ENCODE measurements at places on chromosomes 13 and 19.

DNA sequence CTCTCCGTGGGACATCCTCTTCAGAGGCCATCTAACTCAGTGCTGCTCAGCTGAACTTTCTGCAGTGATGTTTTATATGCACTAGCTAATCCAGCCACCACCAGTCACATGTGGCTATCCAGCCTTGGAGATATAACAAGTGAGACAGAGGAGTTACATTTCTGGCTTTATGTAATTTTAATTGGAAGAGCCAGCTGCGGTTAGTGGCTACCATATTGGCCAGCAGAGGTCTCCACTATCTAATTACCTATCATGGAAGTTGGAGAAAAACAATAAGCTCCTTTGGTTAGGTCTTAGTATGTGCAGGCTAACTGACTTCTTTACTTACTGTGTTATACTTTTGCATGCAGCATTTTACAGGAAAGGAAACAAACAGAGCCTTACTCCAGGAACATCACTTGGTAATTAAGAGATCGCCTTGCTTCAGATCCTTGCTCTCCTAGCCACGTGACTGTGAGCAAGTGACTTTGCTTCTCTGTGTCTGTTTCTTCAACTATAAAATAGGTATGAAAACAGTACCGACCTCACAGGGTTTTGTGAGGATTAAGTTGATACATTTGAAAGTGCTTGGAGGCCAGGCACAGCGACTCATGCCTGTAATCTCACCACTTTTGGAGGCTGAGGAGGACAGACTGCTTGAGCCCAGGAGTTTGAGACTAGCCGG lies 1.6 kb upstream of the KLK10 start:
- DNase-seq: no peak

DNA sequence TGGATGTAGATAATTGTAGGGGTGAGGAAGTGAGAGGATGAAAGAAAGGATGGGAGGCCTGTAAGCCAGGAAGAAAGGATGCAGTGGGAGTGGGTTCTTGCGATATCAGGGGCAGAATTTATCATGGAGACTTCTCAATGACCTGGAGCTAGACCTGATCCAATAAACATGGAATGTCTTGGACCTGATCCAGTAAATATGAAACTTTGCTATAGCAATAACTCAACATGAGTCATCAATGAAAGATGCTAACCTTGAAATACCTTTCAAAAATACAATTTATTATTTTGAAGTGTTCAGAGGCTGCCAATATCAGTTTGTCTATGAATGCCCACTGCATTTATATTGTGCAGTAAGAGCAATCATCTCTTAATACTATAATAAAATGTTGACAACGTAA lies 279.5 kb downstream of the POU4F1 start:
- DNase-seq: no peak

DNA sequence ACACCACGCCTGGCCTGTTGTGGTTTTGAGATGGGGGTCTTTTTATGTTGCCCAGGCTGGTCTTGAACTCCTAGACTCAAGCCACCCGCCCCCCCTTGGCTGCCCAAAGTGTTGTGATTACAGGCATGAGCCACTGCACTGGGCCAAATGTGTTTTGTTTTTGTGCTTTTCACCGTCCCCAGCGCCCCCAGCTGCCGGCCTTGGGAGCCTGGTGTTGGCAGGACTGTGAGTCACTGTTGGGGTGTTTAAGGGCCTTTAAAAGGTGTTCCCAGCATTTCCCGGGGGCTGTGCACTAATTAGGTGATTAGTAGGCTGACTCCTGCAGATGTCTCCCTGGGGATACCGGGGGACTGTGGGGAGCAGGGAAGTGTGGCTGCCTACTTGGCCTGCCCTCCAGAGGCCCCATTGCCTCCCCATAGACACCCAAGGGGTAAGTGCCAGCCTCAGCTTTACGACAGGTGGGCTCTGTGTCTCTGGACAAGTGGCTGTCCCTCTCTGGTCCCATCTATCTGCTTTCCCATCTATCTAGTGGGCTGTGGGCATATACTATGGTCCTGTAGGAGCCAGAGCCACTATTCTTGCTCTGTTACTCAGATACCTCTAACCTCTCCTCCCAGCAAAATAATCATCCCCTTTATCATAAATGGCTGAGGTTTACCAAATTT lies 11.8 kb upstream of the TLE5 start:
- no peak for DNase-seq

DNA sequence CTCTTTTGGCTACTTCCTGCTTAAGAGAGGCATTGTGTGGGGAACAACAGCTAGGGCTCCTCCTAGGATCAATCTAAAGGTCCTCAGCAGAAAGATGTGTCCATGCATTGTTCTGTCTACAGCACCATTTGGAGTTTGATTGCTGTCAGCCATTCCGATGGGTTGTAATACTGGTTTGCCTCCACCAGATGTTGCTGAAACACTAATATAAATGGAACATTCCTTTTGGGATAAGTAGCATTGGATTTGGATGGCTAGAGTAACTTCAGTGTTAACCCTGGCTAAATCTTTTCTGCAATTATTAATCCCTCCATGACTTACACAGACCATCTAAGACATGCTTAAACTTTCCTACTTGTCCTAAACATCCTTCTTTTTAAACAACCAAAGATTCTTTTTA lies 104.2 kb downstream of the TDRD3 start:
- DNase-seq: no peak

DNA sequence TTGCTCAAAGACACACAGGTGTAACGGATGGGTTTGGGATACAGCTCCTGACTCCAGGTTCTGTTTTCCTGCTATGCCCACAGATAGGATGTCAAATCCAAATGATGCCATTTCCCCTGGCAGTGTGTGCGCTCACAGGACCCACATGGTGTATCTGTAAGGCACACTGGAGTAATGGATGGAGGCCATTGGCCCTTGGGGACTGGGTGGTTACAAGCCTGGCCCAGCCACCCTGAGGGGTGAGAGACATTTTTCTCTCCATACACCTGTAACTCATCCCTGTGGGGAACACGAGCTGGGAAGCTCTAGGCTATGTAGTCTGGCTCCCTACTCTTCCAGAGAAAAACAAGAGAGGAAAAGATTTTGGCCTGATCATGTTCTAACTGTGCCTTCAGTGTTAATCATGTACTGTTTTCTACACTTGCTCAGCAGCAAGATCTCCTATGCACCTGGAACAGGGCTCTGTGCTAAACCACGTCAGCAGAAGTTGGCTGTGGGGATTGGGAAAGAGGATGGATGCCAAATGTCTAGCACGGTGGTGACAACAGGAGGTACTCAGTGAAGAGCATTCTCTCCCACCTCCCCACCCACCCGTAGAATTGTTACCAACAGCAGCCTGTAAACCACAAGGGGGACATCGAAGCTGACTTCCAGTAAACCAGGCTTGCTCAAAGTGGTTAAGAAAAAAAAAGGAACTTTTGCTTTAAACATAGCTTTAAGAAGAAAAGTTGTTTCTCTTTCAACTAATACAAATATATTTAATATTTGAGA lies 237.0 kb downstream of the LACC1 start:
- no peak for DNase-seq

- no peak for DNase-seq
Observed at GRCh38 chr13:75825161-75825560, 189.0 kb downstream of the LMO7 start.

All from activated B cell treated with CpG ODN at 0.5 μM for 24 hours (primary cell).